HL-60 (cell line): ENCODE measurements at places on chromosomes 3 and 15.

- DNase-seq = no peak
Observed at GRCh38 chr15:69751566-69751965, 298.9 kb downstream of the RPLP1 start.

GRCh38 chr3:67118635-67119034 lies 120.5 kb downstream of the KBTBD8 start:
- no peak for DNase-seq

- no peak for DNase-seq
Observed at GRCh38 chr15:35288580-35288979, 203.5 kb upstream of the NANOGP8 start.

DNA sequence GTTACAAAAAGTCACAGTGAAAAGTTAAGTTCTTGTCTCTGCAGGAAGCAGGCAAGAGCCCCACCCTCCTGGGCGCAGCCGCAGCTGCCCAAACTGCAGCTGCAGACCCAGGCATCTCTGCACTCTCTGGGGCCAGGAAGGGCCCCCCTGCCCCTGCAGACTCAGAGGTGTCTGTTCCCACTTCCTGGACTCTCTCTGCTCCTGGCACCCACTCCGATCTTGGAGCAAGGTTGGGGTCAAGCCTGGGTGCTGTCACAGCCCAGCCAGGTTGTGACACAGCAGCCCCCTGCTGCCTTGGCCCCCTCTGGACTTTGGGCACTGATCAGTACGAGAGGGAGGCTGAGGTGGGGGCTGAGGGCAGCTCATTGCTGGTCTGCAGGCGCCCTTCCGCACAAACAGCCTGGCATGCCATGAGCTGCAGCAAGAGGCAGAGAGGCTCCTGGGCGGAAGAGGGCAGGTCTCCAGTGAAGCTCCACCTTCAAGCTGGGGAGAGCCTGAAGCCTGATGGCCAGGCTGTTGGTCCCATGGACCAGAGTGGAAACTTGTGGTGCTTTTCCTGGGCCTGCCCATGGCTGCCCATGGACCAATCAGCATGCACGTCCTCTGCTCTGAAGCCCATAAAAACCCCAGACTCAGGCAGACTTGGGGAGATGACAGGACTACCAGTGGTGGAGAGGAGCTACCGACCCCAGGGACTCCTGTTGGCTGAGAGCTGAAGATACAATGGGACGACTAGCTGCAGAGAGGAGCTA lies 42.9 kb upstream of the LRRFIP2 start:
- DNase-seq = no peak

GRCh38 chr3:168047190-168047795 lies 48.4 kb downstream of the GOLIM4 start:
- peak; percentile 48 for DNase-seq

DNA sequence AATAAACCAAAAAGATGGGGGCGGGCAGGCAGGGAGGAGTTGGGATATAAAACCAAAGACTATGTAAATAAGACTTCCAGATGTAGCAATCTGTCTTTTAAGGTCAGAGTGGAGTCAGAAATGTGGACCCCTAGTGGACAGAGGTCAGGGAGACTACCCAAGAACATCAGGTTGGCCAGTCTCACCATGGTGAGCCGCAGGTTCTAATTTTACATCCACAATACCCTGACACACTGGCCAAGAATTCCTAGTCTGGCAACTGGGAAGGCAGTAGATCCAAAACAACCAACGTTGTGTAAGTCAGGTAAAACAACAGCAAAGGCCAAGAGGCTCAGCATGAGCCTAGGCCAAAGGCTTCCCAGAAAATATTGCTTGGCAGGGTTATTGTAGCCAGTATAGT lies 203.4 kb downstream of the FOXP1 start:
- no peak for DNase-seq
